ENCODE measurements at places on chromosomes 6 and 20. TPM values are rescaled to one million over a fixed set of nuclear protein-coding genes. Genes with fewer than 3 reads are reported as not detected.

Gene PXMP4
- total RNA-seq, result 3.8 TPM

Gene SAMD5
- 0.42 TPM for total RNA-seq

Gene BTN1A1
- total RNA-seq, result 0.14 TPM

Gene CALHM5
- 0.33 TPM for total RNA-seq

Gene FAM184A
- total RNA-seq, result 1.4 TPM

DNA sequence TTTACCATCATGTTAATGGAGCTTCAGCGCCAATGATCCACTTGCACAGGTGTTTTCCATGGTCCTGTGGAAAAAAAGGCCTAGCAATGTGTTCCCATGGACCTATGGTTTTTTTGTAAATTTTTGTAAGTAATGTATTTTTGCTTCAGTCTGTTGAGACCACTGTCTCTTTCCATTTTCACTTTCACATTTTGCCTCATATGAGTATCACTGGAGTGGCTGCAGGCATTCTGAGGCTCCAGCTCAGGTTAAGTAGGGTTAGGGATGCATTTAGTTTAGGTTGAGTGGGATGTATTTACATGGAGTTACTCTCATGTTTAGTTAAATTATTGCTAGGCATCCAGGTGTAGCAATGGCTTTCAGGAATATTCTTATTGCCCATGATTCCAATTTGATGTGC lies 19.2 kb upstream of the LMBRD1 start:
- H3K4me1 ChIP-seq, result peaks cover 20% of the 10 kb centered on the region
- no peaks in the 10 kb centered on the region for H3K27me3 ChIP-seq
- H3K27ac ChIP-seq, result no peak overlapping the region
- no peak for DNase-seq

Gene NKX2-2
- 0.05 TPM for total RNA-seq

Gene ADAT2
- total RNA-seq, result 5.1 TPM

- H3K36me3 ChIP-seq, result no peaks in the 10 kb centered on the region
- H3K27ac ChIP-seq, result no peak overlapping the region
- no peak overlapping the region for H3K4me3 ChIP-seq
- DNase-seq, result no peak
Measured at GRCh38 chr6:16677458-16677857, 83.8 kb downstream of the ATXN1 start.

DNA sequence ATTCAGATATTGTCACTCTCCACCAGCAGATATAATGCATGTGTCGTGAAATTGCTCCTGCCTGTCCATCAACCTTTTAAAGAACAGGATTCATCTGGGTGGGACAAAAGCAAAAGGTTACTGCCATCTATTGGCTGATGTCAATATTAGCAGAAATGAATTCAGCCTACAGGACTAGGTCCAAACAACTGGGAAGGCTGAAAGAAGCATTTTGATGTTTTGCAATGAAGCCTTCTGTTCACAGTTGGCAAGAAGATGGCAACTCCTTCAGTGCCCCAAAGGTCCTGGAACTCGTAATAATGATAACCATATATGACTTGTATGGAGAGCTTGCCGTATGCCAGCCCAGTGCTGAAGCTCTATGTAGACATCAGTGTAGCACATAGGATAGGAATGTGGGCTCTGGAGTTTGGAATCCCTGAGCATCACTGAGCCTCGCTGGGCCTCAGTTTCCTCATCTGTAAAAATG lies 7.5 kb downstream of the BCAS1 start:
- H3K27ac ChIP-seq, result no peak overlapping the region
- H3K27me3 ChIP-seq, result no peaks in the 10 kb centered on the region
- no peaks in the 10 kb centered on the region for H3K4me1 ChIP-seq
- H3K4me3 ChIP-seq, result no peak overlapping the region
- peak; percentile 41 for DNase-seq
- no peaks in the 10 kb centered on the region for H3K36me3 ChIP-seq

- no peaks in the 10 kb centered on the region for H3K4me1 ChIP-seq
- peaks cover 44% of the 10 kb centered on the region for H3K36me3 ChIP-seq
- H3K27ac ChIP-seq, result no peak overlapping the region
Measured at GRCh38 chr6:158756977-158757752, 62.0 kb downstream of the EZR start.

Gene PTPRT
- total RNA-seq, result 4.5 TPM

- no peaks in the 10 kb centered on the region for H3K27me3 ChIP-seq
- H3K27ac ChIP-seq, result no peak overlapping the region
- no peak overlapping the region for H3K4me3 ChIP-seq
- peaks cover 12% of the 10 kb centered on the region for H3K4me1 ChIP-seq
- no peak for DNase-seq
- peaks cover 9% of the 10 kb centered on the region for H3K36me3 ChIP-seq
Measured at GRCh38 chr6:38136547-38136946, 317.0 kb downstream of the ZFAND3 start.

Gene PLTP
- total RNA-seq, result 146 TPM

Gene TMEM217
- total RNA-seq, result 2.4 TPM

Gene DDX43
- 0.14 TPM for total RNA-seq

GRCh38 chr6:88855541-88856147 lies 107.8 kb downstream of the RNGTT start:
- H3K27ac ChIP-seq, result no peak overlapping the region
- DNase-seq, result no peak
- H3K4me1 ChIP-seq, result no peaks in the 10 kb centered on the region
- H3K4me3 ChIP-seq, result no peak overlapping the region

Gene MYMX
- 1.7 TPM for total RNA-seq

Gene ENPP3
- total RNA-seq, result 4.4 TPM

- peaks cover 21% of the 10 kb centered on the region for H3K36me3 ChIP-seq
- no peak overlapping the region for H3K4me3 ChIP-seq
- no peaks in the 10 kb centered on the region for H3K27me3 ChIP-seq
- peaks cover 38% of the 10 kb centered on the region for H3K4me1 ChIP-seq
Measured at GRCh38 chr20:63697357-63697867, 960 bp downstream of the TNFRSF6B start.

Data from thymus (tissue), 14 donors.